ENCODE measurements at places on chromosomes 1 and 21.

DNA sequence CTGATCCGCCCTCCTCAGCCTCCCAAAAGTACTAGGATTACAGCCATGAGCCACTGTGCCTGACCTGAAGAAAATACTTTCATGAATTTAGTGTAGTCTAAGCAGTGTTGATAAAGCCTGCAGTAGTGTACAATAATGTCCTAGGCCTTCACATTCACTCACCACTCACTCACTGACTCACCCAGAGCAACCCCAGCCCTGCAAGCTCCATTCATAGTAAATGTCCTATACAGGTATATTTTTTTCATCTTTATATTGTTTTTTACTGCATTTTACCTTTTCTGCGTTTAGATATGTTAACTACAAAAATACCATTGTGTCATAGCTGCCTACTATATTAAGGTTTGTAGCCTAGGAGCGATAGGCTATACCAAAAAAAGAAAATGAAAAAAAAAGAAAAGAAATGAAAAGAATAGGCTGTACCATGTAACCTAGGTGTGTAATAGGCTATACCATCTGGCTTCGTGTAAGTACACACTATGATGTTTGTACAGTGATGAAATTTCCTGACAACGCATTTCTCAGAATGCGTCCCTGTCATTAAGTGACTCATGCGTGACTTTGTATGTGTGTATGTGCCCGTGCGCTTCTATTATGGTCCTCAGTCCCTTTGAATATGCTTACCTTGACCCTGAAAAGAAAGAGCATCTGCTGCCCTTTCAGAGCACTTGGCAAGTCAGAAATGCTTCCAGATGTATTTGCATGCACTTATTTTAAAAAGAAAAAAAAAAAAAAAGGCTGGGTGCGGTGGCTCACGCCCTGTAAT, 9.2 kb upstream of the SLAMF8 start:
- DNase-seq: no peak

DNA sequence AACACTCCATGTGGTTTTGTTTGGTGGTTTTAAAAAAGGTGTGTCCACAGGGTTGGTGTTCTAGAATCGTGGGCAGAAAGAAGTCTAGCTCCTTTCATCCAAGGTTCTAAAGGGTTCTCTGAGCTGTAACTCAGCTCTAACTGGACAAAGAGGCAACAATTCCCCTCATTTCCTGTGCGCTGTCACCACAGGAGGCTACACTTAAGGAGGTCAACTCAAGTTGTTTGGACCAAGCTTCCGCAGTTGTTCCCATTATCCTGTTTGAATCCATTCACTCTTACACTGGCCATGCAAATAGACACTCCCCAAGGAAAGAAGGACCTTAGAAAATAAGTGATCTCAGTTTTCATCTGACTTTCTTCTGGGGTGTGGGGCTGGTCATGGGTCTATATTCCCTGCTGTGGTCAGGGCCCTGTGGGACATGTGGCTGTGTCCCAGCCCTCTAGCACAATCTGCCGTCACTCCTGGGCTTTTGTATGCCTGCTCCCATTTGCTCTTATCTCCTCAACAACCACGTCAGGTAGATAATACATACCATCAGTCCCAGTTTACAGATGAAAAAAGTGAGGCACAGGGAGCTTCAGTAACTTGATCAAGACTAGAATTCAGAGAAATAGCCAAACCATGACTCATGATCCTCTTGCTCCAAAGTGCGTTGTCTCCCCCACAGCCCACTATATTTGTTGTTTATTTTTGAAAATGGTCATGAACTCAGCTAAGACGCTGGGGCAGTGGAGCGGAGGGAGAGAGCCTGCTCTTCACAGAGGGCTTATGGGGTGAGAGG, 103.6 kb downstream of the RHOU start:
- no peak for DNase-seq

DNA sequence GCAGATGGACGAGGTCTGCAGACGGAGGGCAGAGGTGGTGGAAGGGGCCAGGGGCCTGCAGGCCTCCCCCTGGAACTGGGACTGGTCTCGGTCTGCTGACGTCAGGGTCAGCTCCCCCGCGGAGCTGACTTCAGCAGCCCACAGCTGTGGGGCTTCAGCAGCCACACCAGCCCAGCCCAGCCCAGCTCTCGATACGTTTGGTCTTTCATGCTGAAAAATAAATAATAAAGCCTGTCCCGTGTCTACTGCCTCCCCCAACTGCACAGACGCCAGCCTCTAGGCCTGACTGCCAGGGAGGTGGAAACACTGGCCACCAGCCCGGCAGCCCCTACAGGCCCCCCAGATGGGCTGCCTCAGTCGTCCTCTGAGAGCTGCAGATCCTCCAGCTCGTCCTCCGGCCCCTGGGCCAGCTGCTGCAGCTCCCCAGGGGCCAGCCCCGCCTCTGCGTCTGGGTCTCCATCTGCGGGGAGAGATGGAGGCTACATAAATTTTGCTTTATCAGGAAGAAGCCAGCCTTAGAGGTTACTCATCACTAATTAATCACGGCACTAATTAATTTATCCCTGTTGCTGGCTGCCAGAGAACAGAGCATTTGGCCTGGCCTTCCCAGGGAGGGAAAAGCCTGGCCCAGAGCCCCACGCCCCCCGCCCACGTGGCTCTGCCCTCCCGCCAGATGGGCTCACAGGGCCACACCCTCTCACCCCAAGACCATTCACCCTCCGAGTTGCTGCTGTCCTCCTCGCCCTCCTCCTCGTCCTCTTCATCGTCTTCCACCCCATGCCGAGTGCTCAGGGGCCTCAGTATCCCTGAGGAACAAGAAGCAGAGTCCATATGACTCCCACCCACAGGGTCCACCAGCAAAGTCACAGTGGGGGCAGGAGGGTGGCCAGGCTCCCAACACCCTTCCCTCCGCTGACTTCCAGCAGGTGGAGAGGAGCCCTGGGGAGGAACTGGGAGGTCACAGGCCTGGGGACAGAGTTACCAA, 14.4 kb downstream of the NOC2L start:
- DNase-seq: no peak

GRCh38 chr1:243269461-243269801, 13.6 kb downstream of the SDCCAG8 start:
- no peak for DNase-seq
